ENCODE measurements at places on chromosomes 7 and 10.
A peak's percentile ranks its signal among the peaks of the same experiment; 100 is the strongest.

GRCh38 chr10:44662051-44662450 lies 249.1 kb upstream of the TMEM72 start:
- DNase-seq: no peak

- no peak for DNase-seq
Measured at GRCh38 chr7:1458683-1459511, at the start of gene MICALL2. MICALL2 (minus strand) TSS chr7:1459470; CDS start chr7:1459326, 144 bp downstream.

DNA sequence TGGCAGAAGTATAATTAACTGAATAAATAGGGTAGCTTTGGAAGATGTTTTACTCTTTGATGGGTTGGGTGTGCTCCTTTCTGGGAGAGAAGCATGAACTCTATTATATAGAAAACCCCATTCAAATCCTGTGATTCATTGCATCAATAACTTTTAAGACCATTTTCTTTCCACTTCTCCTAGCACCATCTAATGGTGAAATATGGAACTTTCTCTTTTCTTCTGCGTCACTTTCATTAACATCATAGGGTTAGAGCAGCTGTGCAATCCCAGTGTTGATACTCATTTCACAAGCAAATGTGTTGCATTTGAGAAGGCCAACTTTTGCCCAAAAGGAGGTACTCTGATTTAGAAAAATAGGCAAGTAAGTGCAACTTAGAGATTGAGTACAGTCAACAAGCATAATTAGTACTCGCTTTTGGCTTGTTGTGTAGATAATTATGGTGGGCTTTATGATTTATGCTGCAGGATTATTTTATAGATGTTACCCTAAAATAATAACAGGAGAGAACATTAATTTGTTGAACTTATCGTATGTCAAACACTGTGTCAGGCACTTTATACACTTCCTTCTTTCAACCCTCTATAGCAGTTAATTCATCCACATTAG lies 92.9 kb downstream of the CPED1 start:
- DNase-seq: peak; percentile 35

DNA sequence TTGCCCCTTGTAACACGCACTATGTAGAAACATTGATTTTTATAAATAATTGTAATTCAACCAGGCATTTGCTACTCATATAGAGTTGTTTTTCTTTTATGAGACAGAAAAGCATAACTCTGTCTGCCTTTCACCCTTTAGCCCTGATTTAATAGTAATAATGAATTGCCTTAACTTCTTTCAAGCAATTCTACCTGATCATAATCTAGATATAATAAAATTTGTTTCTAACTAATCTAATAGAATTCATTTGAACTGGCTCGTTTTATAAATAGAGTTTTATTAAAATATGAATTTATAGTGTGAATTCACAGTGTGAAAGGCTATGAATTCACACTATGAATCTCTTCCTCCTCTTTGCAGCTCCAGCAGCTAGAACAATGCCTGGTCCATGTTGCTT lies 184.1 kb upstream of the PTN start:
- DNase-seq: no peak

GRCh38 chr10:131635564-131636015 lies 265.2 kb upstream of the PPP2R2D start:
- DNase-seq: no peak

DNA sequence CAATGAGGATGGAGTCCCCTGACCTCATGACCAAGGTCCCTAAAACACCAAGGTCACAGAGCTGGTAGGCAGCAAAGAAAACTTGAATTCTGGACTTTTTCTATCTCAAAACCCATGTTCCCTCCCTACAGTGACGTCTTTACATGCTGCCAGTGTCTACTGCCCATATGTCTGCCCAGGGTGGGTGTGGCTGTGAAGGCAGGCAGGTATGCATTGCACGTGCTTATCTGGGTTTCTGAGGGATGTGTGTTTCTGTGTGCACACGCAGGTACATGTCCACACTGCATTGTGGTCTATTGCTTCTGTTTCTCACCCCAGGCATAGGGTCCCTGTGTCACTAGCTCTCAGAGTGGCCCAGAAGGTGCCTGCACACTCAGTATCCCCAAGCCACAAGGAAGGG lies 13.5 kb downstream of the ATP6V1F start:
- no peak for DNase-seq

- no peak for DNase-seq
Measured at GRCh38 chr10:61828788-61829187, 72.7 kb upstream of the ARID5B start.

- no peak for DNase-seq
Measured at GRCh38 chr7:101860316-101861217, 43.1 kb downstream of the CUX1 start.

DNA sequence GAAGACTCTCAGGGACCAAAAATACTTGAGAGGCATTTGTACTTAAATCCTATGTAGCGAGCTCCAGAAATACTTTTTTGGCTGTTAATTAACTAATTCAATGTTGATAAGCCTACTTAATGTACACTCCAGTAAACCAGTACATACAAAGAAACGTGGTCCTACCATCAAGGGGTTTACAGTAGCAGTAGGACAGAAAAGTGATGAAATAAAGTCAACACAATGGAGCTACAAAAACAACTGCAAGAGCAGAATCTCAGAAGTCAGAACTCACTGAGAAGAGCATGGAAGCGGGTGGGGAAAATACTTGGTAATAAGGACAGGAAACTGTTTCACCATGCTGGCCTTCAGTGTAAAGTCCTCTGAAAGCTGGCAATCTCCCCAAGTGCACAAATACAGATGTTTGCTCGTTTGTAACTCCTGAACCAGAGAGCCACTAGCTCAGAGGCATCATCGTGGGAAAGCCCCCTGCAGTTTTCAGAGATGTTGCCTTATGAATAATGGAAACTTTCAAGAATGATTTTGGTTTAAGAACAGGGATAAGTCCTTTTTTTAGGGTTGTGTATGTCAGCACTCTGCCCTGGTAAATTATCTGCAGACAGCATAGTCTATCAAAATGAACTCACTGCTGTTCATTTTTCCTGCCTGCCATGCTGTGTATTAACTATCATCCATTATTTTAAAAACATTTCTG lies 233.2 kb downstream of the SORCS1 start:
- no peak for DNase-seq

DNA sequence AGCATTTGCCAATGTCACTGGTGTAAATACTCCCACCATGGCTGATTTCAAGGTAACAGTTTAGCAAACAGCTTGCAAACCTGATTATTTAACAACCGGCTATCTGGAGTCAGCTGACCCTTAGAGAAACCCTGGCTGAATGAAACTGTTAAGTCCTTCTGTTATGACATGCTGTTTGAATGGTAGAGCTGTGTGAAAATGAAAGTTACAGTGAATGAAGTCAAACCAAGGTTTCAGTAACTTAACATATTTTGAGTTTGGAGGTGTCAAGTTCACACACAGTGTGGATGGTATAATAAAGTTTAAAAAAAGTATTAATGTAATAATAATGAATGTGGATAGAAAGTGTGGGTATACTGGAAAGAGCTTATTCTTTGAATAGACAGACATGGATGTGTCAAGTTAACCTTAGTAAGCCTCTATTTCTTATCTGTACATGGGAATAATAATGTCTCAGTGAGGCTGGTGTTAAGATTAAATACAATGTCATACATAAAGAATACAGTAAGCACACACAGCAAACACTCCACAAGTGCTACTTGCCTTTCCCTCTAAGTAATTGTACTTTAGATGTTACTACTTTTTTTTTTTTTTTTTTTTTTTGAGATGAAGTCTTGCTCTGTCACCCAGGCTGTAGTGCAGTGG lies 150.4 kb downstream of the TAX1BP1 start:
- DNase-seq: no peak

DNA sequence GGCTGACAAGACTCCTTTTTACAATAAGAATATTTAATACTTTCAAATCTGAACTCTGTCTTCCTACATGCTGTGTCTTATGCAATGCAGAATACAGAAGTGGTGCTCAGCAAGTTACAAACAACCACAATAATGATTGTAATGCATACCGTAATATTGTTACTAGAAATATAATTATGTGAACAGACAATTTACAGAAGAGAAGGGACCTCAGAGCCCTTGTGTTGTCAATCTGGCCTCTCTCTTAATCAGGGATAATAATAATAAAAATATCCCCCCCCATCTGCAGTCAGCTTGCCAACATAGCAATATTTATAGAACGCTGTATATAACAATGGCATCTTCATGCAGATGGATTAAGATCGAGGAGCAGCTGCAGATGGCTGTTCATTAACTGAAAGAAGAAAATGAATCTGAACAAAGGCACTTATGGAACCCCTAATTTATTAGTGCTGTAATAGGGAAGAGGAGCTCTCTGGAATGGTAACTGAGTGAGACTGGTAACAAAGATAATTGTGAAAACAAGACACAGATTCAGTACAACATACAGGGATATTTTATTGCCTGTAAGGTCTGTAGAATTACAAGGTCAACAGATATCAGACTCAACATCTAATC lies 106.3 kb downstream of the TMEM26 start:
- DNase-seq: no peak

DNA sequence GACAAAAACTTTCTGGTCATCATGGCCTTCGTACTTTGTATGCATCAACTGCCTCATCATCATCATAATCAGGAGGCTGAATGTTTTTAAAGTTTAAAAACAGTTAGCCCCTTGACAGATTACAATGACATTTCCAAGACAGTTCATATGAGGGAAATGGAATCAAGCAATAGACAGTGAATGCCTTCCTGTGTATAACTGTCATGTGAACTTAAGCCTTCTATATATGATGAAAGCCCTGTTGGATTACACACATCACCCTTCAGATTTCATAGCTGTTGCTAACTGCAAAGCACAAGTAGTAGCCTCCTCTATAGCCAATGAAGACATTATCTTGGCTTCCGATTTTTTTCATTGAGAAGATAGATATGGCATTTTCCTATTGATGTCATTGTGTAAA lies 154.0 kb downstream of the PLXDC2 start:
- DNase-seq: no peak

DNA sequence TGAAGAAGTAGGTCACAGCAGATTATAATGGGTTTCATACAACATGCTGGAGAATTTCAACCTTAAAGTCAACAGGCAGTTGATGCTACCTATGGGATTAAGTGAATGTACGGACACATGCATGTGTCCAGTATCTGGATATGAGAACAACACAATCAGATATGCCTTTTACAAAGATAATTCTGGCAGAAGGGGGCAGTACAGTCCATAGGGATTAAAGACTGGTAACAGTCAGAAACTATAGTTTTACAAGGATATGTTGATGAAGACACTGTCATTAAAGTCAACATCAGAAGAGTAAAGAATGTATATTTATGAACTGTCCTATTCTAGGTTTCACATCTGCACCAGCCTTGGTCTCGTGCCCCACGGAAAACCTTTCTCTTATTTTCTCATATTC lies 41.5 kb downstream of the ANKMY2 start:
- DNase-seq: no peak

All from CD4-positive, alpha-beta T cell treated with Interleukin-6 at 100 ng/mL for 8 hours (primary cell).